Retina (tissue), 1 donor: ENCODE measurements at places on chromosomes 6 and 20.

DNA sequence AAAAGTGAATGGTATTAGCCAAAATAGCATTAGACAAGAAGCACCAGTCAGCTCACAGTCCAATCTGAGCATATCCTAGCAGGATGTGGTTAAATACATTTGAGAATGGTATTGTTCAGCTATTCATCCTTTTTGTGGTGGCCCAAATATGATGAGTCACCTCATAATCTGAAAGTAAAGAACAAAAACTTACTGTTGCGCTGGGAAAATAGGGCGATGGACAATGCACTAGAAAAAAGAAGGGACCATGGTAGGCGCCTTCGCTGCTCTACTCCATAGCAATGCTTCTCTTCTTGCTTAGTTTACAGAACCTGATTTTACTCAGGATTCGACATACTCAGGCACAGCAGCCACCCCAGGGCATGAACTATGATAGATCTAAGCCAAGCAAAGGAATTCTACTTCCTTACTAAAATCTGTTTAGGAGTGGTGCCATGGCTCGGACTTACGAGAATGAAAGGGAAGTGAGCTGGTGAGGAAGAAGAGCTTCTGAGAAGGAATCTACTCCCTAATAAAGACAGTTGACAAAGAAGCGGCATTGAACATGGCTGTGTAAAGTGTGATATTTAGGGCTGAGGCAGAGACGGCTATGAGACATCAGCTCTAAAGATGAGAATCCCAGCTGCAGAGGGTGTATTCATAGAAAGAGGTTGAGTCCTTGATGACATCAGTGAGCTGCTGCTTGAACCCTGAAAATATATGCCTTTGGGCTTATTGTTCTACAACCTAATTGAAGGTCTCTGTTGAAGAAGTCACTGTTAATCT is 16.6 kb upstream of the FBXO9 start:
- DNase-seq = no peak

- no peak for DNase-seq
Observed at GRCh38 chr6:129621252-129621651, 88.7 kb downstream of the ARHGAP18 start.

DNA sequence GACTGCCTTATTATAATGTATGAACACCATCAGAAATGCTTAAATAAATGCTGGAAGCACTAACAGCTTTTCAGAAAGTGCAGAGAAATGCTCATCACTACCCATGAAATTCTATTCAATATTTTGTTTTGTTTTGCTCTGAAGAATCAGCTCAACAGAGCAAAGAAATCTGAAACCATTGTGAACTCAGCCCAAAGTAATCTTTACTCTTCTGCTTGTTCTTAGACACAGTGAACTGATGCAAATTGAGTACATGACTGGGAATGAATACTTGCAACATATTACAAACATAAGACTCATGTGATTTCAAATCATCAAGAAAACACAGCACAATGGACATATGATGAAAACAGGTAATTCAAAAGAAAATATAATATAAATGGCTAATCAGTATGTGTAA is 404.6 kb upstream of the OPRM1 start:
- no peak for DNase-seq

GRCh38 chr20:50713657-50714101 is 17.7 kb upstream of the PARD6B start:
- DNase-seq = no peak

DNA sequence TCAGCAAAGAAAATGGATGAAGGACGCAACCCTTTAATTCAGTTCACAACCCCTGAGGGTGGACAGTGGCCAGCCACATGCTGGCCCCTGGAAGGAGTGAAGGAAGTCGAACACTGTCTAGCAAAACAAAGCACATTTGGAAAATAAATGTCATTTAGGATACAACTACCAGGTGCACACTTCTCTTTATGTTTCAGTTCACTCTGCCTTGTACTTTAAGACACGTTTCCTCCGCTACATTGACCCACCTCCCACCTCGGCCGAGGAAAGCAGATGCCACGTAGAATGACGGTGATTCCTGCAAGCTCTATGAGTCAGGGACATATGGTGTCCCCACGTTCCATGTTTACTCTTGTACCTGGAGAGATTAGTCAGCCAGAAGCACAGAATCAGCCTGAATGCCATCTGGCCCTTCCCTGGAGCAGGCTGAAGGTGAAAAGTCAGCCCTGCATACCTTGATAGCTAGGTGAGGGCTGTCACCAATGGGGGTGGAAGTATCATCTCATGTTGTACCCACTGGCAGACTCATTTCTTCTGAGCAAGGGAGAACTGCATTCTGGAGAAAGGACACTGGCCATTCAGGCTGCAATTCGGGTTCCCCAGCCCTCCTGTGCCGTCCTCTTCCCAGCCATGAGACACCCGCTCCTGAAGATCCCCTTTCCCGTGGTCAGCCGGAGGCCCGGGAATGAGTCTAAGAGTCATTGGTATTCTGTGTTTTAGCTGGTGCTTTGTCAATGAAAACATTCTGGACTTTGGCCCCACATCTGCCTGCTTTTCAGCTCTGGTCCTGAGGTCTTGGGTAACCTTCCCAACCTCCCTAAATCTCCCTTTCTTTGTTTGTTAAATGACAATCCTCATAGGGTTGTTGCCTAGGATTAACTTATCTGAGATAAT is 60.6 kb downstream of the FOXA2 start:
- DNase-seq = no peak

- no peak for DNase-seq
Observed at GRCh38 chr6:3323148-3323547, 64.4 kb downstream of the PSMG4 start.

- no peak for DNase-seq
Observed at GRCh38 chr6:117496383-117496990, 14.0 kb downstream of the DCBLD1 start.
